ENCODE measurements at places on chromosomes 1 and 21. TPM values are rescaled to one million over a fixed set of nuclear protein-coding genes. Genes with fewer than 3 reads are reported as not detected.

- H3K36me3 ChIP-seq = peaks cover 6% of the 10 kb centered on the region
- H3K4me3 ChIP-seq = no peak overlapping the region
- H3K27me3 ChIP-seq = no peaks in the 10 kb centered on the region
- H3K27ac ChIP-seq = no peak overlapping the region
- no peaks in the 10 kb centered on the region for H3K4me1 ChIP-seq
These were observed 108.8 kb upstream of the ARTN start for GRCh38 chr1:43824795-43825194.

GRCh38 chr21:41731081-41731480 lies 35.8 kb downstream of the RIPK4 start:
- peaks cover 16% of the 10 kb centered on the region for H3K27me3 ChIP-seq
- no peak overlapping the region for H3K4me3 ChIP-seq
- H3K27ac ChIP-seq = no peak overlapping the region
- DNase-seq = no peak
- H3K4me1 ChIP-seq = no peaks in the 10 kb centered on the region

DNA sequence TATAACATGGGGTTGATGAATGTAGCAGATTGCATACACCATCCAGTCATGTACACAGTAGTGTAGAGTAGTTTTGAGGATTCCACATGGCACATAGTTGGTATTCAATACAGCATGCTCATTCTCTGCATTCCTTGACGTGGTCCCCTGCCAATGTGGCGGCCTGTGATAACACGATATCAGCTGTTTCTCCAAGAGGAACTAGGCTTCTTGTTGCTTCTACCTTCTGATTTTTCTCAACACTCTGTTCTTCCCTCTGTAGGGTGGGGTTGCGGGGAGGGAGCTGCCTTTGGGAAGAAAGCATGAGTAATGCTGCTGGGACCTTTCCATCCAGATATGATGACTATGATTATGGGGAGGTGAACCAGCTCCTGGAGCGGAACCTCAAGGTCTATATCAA lies 19.4 kb downstream of the SESN2 start:
- peaks cover 28% of the 10 kb centered on the region for H3K4me1 ChIP-seq
- H3K36me3 ChIP-seq = peaks cover 86% of the 10 kb centered on the region

Gene PLEKHN1
- total RNA-seq = 1.2 TPM

DNA sequence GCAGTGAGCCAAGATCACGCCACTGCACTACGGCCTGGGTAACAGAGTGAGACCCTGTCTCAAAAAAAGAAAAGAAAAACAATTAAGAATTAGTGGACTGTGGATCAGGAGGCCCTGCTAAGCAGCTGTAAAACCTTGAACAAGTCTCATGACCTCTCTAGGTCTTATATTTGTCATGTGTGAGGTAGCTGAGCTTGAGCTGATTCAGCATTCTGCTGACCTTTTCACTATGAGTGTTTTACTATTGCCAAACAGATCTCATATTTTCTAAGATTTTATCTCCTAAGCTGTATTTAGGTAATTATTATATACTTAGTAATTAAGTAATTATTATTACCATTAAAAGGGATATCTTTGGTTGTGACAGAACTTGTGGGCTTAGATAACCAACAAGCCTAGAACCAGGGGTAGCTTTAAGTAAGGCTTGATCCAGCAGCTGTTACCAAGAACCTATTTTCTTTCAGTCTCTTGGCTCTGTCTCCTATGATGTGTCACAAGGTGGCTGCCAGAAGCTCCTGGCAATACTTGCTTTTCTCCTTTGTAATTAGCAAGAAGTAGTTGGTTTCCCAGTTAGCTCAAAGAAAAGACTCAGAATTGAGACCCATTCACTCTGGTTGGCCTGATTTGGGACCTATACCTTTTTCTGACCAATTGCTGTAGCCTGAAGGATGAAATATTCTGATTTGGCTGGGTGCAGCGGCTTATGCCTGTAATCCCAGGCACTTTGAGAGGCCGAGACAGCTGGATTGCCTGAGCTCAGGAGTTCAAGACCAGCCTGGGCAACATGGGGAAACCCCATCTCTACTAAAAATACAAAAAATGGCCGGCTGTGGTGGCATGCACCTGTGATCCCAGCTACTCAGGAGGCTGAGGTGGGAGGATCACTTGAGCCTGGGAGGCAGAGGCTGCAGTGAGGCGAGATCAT lies 8.5 kb upstream of the ZC3H12A start:
- no peak overlapping the region for H3K27ac ChIP-seq
- H3K4me1 ChIP-seq = peaks cover 10% of the 10 kb centered on the region
- H3K27me3 ChIP-seq = no peaks in the 10 kb centered on the region
- no peak for DNase-seq

DNA sequence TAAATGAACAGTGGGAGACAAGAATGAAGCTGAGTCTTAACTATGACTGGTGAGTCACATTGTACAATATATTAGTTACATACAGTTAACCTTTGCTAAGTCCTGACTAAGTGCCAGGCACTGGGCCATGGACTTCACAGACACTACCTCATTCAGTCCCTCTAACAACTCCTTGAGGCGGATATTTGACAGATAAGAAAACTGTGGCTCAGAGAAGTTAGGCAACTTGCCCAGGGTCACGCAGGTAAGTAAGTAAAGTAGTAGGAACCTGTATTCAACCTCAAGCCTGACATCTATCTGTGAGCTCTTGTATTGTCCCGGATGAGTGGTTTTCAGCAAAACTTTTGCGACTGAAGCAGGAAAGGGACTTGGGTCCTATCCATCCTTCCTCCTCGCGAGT lies 62.1 kb downstream of the GNG12 start:
- H3K4me1 ChIP-seq = no peaks in the 10 kb centered on the region
- no peak for DNase-seq
- no peak overlapping the region for H3K27ac ChIP-seq
- peaks cover 4% of the 10 kb centered on the region for H3K36me3 ChIP-seq
- H3K4me3 ChIP-seq = no peak overlapping the region

DNA sequence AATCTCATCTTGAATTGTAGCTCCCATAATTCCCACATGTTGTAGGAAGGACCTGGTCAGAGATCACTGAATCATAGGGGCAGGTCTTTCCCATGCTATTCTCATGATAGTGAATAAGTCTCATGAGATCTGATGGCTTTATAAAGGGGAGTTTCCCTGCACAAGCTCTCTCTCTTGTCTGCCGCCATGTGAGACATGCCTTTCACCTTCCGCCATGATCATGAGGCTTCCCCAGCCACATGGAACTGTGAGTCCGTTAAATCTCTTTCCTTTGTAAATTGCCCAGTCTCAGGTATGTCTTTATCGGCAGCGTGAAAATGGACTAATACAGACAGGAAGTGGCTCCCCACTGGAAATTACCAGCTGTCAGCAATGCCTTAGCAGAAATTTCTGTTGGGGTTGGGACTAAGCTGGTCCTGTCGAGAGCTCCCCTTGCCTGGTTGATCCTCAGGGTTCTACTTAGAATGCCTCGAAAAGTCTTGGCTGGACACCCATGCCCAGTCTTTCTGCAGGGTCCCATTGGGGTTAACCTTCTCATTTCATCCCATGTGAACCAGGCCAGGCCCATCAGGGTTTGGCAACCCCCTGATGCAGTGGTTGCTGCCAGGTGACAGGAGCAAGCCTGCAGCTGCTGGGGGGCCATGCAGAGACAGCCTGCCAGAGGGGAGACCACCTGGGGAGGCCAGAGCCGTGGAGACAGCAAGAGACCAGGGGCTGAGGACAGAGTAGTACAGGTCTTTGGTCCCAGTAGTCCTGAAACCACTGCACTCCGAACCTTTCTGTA lies 2.8 kb upstream of the ABCG1 start:
- H3K36me3 ChIP-seq = no peaks in the 10 kb centered on the region
- H3K27me3 ChIP-seq = no peaks in the 10 kb centered on the region
- H3K27ac ChIP-seq = no peak overlapping the region
